ENCODE measurements at places on chromosomes 13 and 19. TPM values are rescaled to one million over a fixed set of nuclear protein-coding genes. Genes with fewer than 3 reads are reported as not detected.
A peak's percentile ranks its signal among the peaks of the same experiment; 100 is the strongest.

DNA sequence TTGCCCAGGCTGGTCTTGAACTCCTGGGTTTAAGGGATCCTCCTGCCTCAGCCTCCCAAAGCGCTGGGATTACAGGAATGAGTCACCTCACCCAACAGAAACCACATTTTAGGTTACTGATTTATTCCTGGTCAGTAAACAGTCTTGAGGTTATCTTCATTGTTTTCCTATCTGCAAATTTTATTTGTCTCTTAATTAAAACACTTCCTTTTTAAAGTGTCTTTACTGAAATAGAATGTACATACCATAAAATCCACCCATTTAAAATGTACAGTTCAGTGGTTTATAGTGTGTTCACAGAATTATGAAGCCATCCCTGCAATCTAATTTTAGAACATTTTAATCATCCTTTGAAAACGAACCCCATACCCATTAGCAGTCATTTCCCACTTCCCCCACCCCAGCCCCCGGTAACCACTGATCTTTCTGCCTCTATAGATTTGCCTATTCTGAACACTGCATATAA is 63.0 kb downstream of the MAP4K1 start:
- DNase-seq: no peak

GRCh38 chr13:93080587-93080986 is 146.0 kb upstream of the GPC6 start:
- no peak for DNase-seq

GRCh38 chr13:42821437-42821836 is 40.1 kb downstream of the FAM216B start:
- DNase-seq: no peak

- no peak for DNase-seq
Observed at GRCh38 chr13:112161521-112162301, 94.8 kb downstream of the SOX1 start.

DNA sequence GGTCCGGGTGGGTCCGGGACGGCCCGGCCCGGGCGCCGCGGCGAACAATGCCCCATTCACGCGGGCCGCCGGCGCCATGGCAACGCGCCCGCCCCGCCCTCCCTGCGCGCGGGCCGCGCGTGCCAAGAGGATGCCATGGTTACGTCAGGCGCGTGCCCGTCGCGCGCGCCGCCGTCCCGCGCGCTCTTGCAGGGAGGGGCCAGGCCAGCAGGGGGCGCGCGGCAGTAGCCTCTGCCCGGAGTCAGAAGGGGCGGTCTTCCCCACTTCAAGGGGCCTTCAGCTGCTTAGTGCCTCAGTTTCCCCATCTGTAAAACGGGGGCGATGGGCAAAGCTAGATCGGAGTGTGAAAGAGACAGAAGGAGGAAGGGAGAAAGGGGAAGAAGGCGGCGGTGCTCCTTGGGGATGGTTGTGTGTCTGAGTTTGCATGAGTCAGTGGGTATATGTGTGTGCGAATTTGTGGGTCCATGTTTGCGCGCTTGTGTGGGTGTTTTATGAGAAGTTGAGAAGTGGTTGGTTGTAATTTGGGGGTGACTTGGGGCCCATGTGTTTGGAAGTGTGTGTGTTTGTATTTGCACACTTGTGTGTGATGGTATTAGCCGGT is 11.6 kb upstream of the NFIX start:
- peak; percentile 76 for DNase-seq

GRCh38 chr13:35165205-35165604 is 223.1 kb downstream of the NBEA start:
- no peak for DNase-seq

- no peak for DNase-seq
Observed at GRCh38 chr13:112057736-112058518, 9.0 kb upstream of the SOX1 start.

DNA sequence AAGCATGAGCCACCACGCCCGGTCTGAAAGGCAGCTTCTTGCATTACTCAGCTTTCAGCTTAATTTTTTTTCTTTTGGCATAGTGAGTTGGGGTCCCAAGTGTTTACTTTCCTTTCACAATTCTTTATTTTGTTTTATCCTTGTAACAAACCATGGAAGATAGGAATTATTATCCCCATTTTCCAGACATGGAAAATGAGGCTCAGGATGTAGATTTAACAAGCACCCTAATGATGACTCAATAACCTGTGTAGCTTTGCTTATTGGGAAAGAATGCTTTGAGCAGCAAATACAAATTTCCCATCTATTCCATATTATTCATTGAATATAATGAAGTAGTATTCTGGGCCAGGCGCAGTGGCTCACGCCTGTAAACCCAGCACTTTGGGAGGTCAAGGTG is 13.5 kb upstream of the COG3 start:
- DNase-seq: no peak

DNA sequence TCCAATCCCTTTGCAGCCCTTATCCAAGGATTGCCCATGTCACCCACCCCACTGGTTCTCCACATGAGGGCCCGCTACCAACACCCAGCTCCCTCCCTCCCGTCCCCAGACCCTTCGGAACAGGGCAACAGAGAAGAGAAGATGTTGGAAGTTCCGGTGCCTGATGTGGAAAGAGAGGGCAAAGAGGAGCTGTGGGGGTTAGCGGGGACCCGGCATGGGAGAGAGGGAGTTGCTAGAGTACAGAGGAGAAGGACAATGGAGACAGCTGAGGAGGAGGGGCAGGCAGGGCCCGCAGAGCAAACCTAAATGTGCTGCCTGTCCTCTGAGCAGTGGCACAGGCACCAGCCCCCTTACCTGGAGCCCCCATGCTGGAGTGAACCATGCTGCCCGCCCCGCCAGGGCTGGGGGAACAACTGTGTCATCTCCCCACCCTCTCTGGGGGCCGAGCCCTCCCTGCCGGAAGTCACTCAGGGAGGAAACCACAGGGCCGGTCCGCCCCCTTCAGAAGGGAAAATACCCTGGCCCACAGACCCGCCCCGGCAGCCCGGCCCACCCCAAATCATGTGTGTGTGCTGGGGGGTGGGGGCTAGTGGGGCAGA is at the start of gene POU2F2:
TSS of gene POU2F2 (minus strand) at position 417 of the 599 bp plus-strand sequence. CDS start at position 382, 35 bp downstream.
- DNase-seq: peak; percentile 91

DNA sequence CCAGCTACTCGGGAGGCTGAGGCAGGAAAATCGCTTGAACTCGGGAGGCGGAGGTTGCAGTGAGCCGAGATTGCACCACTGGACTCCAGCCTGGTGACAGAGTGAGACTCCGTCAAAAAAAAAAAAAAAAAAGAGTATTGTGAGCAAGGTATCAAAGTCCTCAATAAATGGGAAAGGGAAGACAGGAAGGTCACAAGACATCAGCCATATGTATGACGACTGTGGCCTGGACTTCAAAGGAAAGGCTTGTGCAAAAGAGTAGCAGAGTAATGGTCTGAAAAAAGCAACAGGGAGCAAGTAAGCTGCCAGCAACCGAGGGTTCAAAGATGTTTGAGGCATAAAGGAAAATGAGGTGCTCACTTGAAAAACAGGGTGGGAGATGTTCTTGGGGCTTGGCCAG is 116.0 kb upstream of the WASF3 start:
- DNase-seq: no peak

- DNase-seq: no peak
Observed at GRCh38 chr19:32191921-32192320, 153.5 kb upstream of the ZNF507 start.

GRCh38 chr13:102907886-102908515 is 62.2 kb downstream of the ERCC5 start:
- no peak for DNase-seq

DNA sequence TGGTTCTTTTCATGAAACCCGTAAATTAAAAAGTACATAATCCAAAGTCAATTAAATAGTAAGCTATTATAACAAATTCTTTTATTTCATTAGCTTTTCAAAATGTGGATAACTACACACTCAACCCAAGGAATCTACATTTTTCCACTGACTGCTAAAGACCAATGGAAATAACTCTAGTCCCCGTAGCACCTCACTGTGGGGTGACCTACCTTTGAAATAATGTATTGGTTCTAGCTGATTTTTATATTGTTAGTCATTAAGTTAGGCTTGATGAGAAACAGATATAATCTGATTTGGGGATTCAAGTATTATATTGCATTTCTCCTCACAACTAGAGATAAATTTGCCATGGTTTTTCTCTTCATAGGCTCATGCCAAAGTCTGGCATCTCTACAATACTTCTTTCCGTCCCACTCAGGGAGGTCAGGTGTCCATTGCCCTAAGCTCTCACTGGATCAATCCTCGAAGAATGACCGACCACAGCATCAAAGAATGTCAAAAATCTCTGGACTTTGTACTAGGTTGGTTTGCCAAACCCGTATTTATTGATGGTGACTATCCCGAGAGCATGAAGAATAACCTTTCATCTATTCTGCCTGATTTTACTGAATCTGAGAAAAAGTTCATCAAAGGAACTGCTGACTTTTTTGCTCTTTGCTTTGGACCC is 37.3 kb downstream of the KL start:
- no peak for DNase-seq

DNA sequence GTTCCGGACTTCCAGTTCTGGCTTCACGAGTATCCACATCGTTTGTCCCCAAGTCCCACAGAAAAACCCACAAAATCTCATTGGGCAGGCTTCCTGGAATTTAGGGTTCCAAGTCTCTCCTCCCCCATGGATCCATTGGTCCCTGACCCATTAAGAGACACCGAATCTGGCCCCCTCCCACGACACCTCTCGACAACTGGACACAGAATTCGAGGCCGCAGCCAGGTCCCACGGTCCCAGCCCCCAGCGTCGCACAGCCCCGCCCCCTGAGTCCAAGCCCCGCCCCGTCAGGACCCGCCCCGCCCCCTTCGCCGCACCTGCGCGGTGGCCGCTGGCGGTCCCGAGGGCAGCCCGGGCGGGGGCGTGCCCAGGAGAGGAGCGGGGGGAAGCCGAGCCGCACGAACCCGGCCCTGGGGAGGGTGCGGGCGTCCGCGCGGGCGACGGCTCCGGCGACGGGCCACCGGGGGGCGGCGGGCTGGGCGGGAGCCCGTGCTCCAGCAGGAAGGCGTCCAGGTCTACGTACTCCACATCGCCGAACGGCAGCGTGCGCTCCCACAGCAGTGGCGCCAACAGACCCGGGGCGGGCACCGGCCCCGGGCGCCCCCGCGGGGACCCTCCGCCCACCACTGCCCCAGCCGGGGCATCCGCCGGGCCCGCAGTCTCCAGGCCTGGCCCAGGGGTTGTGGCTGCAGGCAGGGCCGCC is 1.8 kb downstream of the DBP start:
- peak; percentile 71 for DNase-seq

GRCh38 chr19:38145623-38146022 is 78.4 kb downstream of the DPF1 start:
- DNase-seq: no peak

DNA sequence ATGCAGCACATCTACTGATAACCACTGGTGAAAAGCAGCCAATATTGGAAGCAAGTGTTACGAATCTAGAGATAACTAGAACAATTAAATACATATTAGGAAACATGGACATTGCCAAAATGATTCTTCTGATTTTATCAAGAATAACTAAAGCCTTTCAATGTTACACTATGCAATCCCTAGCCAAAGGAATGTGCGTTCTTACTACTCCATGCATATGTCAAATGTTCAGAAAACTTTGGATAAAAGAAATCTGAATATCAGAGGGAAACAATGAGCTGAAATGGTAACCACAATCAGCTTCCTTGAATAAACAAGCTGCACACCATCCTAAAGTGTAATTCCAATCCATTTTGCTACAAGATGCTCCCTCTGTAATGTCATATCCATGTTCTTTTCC is 951 bp upstream of the POSTN start:
- no peak for DNase-seq

GRCh38 chr13:62524061-62524460 is 1108.4 kb upstream of the PCDH20 start:
- no peak for DNase-seq

The TNFSF13B gene
- total RNA-seq: 0.46 TPM

The DHRS12 gene
- 3.5 TPM for total RNA-seq

The CLEC17A gene
- total RNA-seq: 0.95 TPM

The GPATCH1 gene
- 13.0 TPM for total RNA-seq

The IRS2 gene
- total RNA-seq: 4.2 TPM

The RASGRP4 gene
- total RNA-seq: 1.4 TPM

The LRRC4B gene
- not detected for total RNA-seq

The KLK2 gene
- not detected for total RNA-seq

The SLC8A2 gene
- total RNA-seq: 0.05 TPM

The RGCC gene
- total RNA-seq: 216 TPM

The ZNF726 gene
- 7.3 TPM for total RNA-seq

The THSD8 gene
- 12.6 TPM for total RNA-seq

The TMEM161A gene
- total RNA-seq: 43.2 TPM

The KASH5 gene
- total RNA-seq: 0.24 TPM

The CYP4F8 gene
- total RNA-seq: not detected

The SIRT6 gene
- total RNA-seq: 43.9 TPM
